Activated effector memory CD4-positive, alpha-beta T cell treated with anti-CD3 and anti-CD28 coated beads, Interleukin-2, amount 50 U/mL, for 16 hours (primary cell): ENCODE measurements at places on chromosomes 3 and 15.

- no peak for DNase-seq
Observed at GRCh38 chr3:194162070-194162678, 26.2 kb downstream of the HES1 start.

GRCh38 chr15:35545316-35545823 is 595 bp downstream of the DPH6 start:
- DNase-seq: peak; percentile 63

DNA sequence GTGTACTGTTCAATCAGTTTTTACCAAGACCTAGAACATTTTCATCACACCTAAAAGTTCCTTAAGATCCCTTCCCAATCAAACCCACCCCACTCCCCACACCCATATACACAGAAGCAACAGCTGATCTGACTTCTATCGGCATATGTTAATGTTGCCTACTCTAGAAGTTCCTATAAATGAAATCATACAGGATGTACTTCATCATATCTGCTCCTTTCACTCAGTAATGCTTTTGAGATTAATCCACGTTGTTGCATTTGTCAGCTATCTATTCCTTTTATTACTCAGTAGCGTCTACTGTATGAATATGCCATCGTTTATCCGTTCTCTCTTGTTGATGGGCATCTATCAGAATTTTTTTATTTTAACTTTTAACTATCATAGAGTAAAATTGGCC is 14.3 kb upstream of the FILIP1L start:
- no peak for DNase-seq

DNA sequence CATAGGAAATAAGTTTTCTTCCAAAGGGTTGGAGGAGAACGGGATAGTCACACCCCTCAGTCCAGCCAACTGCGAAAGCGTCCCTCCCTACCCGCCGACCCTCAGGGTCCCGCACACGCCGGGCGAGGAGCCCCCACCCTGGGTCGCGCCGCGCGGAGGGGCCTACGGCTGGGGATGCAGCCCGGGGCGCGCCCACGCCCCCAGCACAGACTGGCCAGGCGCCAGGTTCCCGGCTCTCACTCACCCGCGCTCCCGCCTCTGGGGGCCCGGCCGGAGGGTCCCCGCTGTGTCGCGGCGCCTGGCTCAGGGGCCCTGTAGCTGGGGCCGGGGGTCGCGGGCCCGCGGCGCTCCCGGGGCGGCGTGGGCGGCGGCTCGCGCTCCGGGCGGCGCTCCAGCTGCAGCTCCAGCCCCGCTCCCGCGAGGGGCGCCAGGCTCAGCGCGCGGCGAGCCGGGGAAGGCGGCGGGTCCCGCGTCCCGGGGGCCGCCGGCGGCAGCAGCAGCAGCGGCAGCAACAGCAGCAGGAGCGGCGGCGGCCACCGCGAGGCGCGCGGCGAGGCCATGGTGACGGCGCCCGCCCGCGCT is 375 bp downstream of the HEG1 start:
- peak; percentile 76 for DNase-seq

GRCh38 chr15:59111251-59111650 is 6.3 kb downstream of the CCNB2 start:
- DNase-seq: no peak

GRCh38 chr15:100073982-100074381 is 267.8 kb downstream of the ADAMTS17 start:
- no peak for DNase-seq

- DNase-seq: no peak
Observed at GRCh38 chr15:70562906-70563305, 200.5 kb downstream of the UACA start.

GRCh38 chr3:193826159-193826795 is 233.3 kb downstream of the OPA1 start:
- DNase-seq: no peak

DNA sequence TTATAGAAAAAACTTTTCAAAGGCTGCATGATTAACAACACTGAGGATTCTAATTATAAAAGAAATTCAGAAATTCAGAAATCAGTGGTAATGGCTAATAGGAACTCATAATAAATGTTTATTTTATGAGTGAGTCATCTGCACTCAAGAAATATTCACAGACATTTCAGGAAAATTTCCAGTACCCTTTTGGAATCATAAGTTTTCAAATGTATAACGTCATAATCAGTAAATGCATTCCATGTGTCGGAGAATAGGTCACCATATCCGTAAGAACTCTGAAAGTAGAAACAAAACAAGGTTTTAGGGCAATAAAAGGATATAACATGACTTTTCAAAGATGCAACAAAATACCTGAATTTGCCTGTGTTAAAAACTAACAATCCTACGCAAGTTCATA is 24.7 kb downstream of the EOGT start:
- no peak for DNase-seq

GRCh38 chr3:55724821-55725220 is 237.7 kb upstream of the WNT5A start:
- DNase-seq: no peak

DNA sequence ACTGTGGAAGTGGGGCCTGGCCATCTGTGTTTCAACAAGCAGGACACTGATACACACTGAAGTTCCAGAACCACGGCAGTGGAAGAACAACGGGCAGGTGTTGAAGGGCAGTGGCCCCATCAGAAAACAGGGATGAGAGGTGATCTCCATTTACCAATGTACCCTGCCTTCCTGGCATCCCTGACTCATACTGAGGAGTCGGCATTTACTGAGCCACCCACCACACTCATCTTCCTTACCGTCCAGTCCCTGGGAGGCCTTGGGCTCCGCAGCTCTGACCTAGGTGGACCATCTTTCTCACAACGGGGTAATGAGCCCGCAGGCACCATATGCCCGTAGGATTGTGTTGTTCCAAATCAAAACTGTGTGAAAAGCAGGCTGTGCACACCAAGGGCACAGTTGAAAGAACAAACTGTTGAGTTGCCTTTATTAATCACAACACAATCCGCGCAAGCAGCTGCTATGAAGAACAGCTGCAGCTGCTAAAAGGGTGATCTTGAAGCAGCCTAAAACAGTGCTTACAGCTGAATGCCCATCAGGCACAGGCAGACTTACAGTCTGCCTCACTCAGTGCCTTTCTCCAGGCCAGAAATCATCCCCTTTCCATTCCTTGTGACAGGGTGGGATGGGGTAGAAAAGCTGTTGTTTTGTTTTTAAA is 12.9 kb downstream of the MB21D2 start:
- DNase-seq: no peak

DNA sequence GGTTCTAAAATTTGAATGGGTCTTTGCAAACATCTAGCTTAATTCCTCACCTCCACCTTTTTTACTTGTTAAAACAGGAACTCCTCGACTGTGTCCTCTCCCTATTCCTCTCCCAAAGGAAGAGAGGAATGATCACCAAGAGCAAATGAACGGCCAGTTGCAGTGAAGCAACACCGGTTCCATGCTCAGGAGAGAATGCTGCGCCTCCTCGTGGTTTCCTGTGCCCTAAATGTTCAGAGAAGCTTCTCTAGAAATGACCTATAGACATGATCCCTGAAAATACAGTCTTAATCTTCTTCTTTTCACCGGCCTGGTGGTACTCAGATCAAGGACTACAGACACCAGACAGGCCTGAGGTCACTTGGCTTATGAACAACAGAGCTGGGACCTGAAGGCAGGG is 65.1 kb upstream of the GUCA1C start:
- no peak for DNase-seq

GRCh38 chr15:74869726-74870407 is 3.3 kb downstream of the SCAMP2 start:
- DNase-seq: peak; percentile 71

DNA sequence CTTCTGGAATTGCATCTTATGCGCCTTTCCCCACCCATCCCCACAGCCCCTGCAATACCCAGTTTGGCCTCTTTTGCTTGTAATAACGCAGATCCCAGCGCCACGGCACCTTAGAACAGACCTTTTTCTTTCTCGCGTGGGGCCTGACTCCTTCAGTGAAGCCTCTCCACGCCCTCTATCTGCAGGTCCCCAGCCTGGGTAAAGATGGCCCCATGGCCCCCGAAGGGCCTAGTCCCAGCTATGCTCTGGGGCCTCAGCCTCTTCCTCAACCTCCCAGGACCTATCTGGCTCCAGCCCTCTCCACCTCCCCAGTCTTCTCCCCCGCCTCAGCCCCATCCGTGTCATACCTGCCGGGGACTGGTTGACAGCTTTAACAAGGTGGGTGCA is 594 bp downstream of the CRELD1 start:
- DNase-seq: peak; percentile 74
